SK-N-MC (cell line): ENCODE measurements at places on chromosomes 2 and 18.

DNA sequence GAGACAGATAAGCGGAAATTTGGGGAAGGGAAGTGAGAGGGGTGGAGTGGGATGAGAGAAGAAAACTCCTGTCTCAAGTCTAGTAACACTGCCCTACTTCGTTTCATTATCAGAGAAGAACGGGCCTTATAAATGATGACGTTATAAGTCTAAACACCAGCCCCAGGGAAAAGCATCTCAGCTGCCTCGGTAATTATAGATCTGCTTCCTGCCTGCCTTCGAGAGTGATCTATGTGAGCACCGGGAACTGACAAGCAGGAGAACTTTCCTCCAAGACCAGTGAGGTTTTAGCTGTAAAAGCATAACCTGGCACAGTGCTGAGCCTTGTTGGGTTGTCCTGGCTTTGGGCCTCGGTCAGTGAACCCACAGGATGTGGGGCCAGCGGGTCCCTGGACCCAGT, 227.9 kb upstream of the SIX2 start:
- DNase-seq, result no peak

- no peak for DNase-seq
Measured at GRCh38 chr2:111113838-111114237, 6.9 kb upstream of the BCL2L11 start.

GRCh38 chr2:119488245-119489214, 35.8 kb downstream of the SCTR start:
- no peak for DNase-seq

DNA sequence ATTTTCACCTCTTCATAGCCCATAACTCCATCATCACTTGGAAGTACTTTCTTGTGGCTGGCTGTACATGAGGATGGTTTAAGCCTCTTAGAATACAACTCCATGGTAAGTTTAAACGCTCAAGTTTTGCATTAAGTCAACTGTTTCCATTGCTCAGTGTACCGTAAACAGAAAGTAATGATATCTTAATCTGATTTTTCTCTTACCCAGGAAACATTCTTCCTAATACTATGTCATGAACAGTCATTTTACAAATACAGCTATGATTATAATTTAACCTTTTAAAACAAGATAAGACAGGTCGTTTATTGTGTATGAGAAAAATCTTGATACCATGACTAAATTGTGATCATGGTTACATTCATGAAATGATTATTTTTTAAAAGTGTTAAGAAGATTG, 11.6 kb upstream of the DYNC2LI1 start:
- no peak for DNase-seq

DNA sequence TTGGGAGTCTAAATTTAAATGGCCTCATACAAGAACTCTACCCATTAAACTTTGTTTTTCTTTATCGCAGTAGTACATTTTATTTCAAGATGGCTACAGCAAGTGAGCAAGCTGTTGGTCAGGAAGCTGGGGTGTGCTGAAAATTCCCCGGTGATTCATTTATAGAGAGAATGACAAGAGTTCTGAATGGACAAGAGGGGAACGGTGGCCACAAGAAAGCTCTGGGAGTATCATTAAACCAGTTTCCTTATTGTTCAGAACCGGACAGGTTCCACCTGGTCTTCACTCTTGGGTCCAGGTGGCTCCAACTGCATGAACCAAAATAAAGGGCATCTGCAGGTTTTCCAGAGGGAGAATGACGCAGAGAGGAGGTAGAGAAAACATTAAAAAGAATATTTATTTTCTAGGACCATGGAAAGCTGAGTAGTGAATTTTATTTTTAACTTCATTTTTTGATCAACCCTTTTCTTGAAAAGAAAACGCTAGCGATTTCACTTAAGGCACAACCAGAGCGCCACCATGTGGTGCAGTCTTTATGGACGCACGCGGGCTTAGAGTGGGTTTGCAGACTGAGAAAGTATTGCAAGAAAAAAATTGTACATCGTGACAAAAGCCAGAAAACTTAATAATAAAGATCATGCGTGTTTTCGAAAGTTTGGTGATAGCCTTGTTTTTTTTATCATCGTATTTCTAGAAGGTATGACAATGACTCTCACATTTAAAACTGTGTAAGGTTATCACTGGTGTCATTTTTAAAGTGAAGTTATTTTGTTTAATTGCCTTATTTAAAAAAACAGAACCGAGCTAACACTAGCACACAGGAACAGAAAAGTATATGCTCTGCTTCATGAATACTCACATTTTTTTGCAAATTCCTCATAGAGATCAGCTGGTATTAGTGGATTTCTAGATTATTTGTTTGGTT, 97.9 kb upstream of the NOL4 start:
- DNase-seq, result peak; percentile 64

DNA sequence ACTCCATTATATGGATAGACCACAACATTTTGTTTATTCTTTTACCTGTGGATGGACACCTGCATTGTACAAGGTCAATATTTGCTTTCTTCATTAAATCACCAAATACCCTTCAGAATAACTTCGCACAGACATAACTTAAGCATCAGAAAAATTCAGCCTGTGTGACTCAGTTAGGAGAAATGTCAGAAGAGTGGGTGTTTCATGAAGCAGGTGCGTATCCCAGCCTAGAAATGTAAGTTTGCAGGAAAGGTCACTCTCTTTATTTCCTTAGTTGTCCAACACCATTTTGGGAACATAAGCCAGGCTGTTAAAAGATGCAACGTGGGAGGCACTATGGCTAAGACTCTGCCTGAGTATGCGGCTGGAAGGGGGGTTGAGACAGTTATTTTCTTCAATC, 48.6 kb upstream of the FHL2 start:
- no peak for DNase-seq
